ENCODE measurements at places on chromosomes 7 and 10.

GRCh38 chr10:95246582-95247051, 44.2 kb downstream of the PDLIM1 start:
- DNase-seq = peak; percentile 45

DNA sequence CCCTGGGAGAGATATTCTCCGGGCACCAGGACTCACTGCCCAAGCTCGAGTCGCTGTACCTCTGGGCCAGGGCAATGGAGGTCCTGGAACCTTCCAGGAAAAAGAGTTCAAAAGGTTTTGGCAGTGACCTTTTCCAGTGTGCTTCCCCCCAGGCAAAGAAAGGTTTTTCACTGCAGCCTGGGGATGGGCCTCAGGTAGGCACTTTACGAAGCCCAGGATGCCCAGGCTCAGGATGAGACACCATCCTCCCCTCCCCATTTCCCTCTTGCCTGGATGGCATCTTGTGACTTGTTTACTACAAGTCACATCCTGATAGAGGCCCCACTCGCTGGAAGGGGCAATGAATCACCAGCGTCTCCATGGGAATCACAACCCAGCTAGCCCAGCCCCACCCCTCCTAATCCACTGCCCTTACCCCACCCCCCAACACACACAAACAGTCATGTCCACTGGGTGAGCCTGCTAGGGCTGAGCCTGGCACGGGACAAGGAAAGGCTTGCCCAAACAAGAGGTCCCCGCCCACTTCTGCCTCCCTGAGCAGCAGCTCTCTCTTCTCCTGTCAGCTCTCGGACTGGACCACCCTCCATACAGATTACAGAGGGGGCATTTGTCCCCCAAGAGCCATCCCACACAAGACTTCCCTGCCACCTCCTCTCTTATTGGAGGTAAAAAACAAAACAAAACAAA, 93.8 kb upstream of the SMNDC1 start:
- DNase-seq = no peak

DNA sequence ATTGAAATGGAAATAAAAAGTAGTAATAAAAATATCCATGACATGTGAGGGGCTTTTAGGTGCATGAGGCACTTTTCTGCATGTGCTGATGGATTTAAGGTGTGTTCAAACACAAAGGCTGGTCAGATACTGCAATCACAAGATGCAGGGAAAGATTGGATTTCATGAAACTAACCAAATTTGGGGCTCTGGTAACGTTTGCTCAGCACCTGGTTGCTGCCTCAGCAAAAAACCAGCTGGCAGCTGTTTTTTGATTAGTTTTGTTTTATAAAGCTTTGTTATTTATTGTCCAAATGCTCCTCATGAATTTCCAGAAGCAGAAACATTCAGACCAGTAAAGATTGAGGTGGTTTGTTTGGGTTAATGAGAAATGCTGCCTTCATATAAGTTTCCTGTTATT, 195.7 kb upstream of the NRG3 start:
- no peak for DNase-seq

GRCh38 chr7:31101544-31101943, 49.4 kb downstream of the ADCYAP1R1 start:
- DNase-seq = no peak
